ENCODE measurements at places on chromosomes 3 and 15.

DNA sequence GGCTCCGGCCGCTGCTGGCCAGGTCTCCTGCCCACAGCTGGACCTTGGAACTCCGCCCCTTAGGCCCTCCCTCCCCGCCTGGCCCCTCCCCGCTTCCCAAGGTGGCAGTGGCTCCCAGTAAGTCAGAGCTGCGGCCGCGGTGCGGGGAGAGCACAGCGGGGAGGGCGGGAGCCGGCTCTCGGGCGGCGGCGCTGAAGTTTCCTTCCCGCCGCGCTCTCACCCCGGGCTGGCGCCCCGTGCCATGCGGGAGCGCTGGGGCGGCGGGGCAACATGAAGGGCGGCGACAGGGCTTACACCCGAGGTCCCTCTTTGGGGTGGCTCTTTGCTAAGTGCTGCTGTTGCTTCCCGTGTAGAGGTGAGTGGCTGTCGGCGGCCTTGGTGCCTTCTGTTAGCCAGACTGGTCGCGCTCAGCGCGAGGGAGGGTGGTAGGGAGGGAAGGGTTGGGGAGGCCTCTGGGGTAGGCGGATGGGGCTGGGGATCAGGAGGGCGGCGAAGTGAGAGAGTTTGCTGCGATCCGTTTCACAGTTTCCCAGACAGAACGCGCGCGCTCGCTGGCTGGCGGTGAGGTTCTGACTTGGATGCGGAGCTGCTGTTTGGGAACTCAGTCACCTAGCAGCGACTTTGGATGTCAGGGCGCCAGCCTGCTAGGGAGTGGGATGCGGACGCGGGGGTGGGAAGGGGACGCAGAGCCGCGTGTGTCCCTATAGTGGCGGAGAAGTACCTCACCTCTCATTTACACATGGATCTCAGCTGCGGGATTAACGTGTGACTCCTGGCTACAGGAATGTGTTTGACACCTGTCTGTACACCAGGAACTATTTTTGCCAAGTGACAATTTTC is 145.5 kb upstream of the UMPS start:
- peak; percentile 33 for DNase-seq

DNA sequence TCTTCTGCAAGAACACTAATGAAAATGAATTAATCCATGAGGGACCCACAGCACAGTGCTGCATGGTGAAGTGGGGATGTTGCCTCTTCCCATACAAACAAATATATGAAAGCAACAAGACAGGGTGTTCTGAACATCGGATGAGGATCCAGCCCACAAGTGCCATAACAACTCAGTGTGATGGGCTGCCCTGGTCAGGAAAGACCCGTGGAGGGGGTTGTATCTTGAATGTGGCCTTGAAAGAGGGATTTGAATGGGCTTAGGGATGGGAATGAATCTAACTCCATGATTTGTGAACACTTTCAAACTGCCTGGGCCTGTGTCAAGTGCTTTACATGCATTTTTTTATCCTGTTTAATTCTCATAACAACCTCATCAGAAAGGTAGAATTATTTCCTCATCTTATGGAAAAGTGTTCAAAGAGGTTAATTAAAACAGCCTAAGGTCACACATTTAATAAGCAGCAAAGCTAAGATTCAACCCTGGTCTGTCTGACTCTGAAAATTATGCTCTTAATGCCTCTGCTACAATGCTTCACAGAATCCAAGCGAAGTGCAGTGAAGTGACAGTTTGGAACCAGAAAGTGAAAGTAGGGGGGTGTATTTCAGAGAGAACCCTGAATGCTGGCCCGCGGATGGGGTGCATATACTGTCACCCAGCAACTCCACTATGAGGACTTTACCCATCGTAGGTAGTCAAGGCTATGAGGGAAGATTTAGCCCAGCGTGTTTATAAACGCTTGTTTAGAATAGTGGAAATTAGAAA is 65.6 kb upstream of the HEG1 start:
- DNase-seq, result peak; percentile 19

DNA sequence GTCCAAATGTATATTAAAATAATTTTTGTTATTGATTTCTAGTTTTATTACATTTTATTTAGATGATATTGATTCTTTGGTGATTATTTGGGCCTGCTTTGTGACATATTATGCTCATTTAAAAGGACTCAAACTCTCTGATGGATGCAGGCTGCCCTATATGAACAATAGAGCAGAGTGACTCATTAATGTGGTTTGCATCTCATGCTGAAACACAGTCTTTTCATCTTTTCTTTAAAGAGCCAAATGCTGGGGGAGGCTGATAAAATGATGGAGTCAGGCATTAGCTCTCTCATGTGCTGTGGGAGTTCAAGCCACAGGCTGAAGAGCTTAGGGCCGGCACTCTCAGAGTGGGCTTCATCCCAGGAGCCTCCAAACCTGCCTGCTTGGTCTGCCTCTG is 7.2 kb downstream of the PLA1A start:
- DNase-seq, result no peak

GRCh38 chr3:124821356-124821755 is 65.8 kb downstream of the ITGB5 start:
- no peak for DNase-seq

GRCh38 chr15:61227269-61227949 is 1.7 kb downstream of the RORA start:
- no peak for DNase-seq

DNA sequence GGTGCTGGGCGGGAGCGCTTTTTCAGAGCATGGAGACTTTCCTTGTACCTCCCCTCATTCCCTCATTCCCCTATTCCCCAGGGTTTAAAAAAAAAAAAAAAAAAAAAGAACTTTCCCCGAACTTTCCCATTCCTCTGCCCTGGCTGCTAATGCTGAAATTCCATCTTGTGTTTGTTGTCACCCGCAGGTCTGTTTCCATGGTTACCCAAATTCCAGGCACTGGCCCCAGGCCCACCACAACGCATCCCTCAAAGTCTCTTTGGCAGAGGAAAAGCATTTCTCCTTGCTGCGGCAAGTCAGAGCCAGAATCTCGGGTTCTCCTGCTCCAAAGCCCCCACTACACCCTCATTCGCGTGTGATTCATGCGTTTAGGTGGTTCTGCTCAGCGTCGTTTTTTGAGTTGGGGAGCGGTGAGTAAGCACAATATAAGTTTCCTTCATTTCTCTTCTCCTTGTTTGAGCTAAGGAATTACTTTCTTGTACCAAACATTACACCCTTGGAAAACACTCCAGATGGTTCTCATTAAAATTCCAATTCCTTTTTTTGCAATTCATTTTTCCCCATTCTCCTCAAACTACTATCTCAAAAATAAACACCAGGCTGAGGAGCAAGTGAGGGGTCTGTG is 21.6 kb downstream of the ANAPC13 start:
- DNase-seq, result no peak

GRCh38 chr3:114310695-114311094 is 16.9 kb downstream of the TIGIT start:
- no peak for DNase-seq

GRCh38 chr3:25021816-25022215 is 406.2 kb upstream of the RARB start:
- DNase-seq, result no peak

GRCh38 chr3:13821126-13821525 is 58.7 kb downstream of the WNT7A start:
- no peak for DNase-seq

DNA sequence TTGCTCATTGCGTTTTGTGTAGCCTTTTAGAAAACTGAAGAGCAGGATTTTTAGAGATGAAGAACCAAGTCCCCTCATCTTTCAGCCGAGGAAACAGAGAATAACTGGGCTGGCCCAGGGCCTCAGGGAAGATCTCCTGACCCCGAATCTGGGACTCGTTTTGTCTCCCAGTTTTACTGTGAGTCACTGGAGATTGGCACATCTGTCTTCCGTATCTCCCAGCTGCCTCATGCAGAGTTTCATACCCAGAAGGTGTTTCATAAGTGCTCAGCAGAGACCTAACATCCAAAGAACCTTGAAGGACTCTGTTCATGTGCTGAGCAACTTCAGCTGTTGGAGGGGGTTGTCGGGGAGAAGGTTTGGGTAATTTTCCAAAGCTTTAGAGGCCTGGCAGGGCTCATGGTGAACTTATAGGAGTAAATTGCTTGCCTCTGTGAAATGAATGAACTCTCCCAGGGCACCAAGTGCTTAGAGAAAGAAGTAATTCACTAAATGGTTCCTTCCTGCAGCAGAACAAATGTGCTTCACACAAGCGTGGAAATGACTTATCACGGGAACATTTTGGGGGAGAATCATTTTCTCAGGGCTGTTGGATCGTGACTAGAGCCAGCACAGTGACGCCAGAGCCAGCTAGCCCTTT is 121.4 kb downstream of the FAM43A start:
- DNase-seq, result no peak

- DNase-seq, result no peak
These were observed 12.8 kb downstream of the SNAP23 start for GRCh38 chr15:42508263-42508690.

GRCh38 chr3:100100425-100100824 is 13.9 kb downstream of the FILIP1L start:
- no peak for DNase-seq

- no peak for DNase-seq
These were observed 93.2 kb downstream of the TP63 start for GRCh38 chr3:189724356-189724755.

DNA sequence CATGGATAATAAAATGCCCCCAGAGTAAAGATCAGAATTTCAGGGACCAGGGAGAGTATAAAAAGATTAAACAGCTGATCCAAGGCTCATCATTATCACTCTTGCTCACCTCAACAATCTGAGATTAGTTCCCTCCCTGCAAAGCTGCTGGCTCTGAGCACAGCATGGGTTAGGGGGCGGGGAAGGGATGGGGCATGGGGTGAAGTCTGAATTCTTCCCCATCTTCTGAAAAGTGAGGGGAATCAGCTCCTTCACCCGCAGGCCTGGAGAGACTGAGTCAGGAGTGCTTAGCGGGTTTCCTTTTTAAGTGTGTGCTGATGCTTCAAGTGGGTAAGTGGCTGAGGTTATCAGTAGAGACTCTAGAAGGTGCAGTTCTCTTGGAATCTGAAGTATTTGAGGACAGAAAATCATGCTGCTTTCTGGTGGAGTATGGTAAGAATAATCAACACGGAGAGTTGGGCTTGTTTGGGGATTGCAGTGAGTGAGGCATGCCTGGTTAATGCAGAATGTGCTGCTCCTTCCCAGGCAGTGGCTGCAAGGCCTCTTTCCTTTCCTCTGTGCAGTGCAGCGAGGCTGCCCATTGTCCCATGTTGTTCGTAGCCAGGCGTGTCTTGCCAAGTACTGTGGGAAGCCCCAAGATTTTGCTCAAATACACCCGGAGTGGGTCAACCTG is 59.2 kb upstream of the TRAK1 start:
- no peak for DNase-seq

DNA sequence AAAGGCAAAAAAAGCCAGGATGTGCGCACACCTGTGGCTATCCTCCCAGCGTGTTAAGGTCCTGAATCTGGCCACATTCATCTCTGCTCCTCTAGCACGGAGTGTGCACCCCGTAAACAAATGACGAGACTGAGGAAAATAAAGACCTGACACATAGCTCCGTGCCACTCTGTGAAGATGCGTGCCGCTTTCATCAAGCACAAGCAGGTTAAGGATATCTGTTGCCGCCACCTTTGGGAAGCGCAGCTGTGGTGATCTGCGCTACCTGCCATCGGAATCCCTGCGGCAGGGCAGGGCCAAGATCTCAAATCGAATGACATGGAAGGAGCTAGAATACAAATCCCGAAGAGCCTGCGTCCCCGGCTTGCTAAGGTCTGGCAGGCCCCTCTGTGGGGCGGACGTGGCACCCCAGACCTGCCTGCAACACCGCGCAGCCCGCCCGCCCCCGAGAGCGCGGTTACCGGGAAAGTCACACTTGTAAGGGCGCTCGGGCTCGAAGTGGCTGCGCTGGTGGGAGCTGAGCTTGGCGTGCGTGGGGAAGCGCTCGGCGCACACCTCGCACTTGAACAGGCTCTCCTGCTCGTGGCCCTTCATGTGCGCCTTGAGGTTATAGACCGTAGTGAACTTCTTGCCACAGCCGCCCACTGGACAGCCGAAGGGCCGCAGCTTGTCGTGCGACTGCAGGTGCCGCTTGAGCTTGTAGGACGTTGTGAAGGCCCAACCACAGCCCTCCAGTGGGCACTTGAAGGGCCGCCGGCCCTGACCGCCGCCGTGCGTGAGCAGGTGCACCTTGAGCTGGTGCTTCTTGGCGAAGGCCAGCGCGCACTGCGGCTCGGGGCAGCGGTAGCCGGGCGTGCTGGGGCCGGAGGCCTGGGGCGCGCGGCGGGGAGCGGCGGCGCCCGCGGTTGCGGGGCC is 936 bp downstream of the ZXDC start:
- peak; percentile 49 for DNase-seq

GRCh38 chr3:175558261-175558660 is 699.1 kb downstream of the NAALADL2 start:
- DNase-seq, result no peak

- no peak for DNase-seq
These were observed 1045.0 kb downstream of the NTRK3 start for GRCh38 chr15:87211547-87211946.

- no peak for DNase-seq
These were observed 98.7 kb downstream of the BBX start for GRCh38 chr3:107621465-107621864.

DNA sequence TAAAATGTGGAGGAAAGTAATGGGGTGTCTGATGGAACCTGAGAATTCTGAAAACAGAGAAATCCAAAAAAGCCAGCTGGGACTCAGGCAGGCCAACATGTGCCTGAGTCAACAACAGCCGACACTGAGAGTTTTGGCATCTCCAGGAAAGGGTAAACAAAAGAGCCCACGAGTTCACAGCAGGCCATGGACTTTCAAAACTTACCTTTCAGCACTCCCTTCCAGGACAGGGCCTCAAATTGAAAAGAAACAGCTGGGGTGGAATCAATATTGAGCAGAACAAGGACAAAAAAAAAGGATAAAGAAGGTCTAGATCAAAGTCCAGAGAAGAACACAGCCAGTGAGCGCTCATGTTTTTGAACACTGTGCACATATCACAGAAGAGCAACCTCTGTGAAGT is 735.4 kb upstream of the GRM7 start:
- DNase-seq, result no peak

GRCh38 chr15:96035091-96035490 is 295.4 kb upstream of the NR2F2 start:
- DNase-seq, result no peak

- DNase-seq, result no peak
These were observed 129.1 kb downstream of the ATP10A start for GRCh38 chr15:25733856-25734679.

DNA sequence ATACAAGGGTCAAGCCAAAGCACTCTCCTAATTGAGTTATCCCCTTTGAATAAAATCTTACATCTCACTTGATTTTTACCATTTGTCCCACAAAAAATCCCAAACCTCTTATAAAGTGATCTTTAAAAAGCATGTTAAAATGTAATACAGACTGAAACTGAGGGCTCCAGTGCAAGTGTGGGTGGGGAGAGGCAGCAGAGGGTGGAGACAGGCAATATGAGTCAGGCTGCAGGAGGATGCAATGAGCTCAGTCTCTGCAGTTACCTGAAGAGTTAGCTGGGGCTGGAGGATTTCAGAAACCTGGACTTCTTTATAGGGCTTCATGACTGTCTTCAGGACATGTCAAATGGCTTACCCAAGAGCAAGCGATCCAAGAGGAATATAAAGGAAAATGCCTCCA is 14.2 kb upstream of the COLQ start:
- peak; percentile 61 for DNase-seq

GRCh38 chr15:23854912-23855659 is 168.0 kb upstream of the NDN start:
- DNase-seq, result no peak

GRCh38 chr3:181457190-181457589 is 254.5 kb upstream of the SOX2 start:
- no peak for DNase-seq
